CD4-positive, alpha-beta T cell treated with Interleukin-21 for 1 hour (primary cell): ENCODE measurements at places on chromosomes 7 and 10.
A peak's percentile ranks its signal among the peaks of the same experiment; 100 is the strongest.

DNA sequence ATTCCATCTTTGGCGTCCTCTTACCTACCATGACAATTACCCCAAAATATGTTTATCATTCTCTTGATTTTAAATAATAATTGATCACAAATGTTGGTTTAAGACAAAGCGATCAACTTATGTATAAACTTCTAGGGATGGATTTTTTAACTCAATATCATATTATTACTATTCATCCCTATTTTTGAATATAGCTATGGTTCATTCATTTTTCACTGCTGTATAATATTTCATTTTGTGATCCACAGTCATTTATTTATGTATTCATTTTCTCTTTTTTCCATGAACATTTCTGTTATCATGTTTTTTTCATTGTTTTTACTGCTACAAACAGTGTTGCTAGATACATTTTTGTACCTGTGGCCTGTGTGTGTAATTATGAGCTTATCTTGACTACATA lies 61.3 kb upstream of the MET start:
- DNase-seq: no peak

DNA sequence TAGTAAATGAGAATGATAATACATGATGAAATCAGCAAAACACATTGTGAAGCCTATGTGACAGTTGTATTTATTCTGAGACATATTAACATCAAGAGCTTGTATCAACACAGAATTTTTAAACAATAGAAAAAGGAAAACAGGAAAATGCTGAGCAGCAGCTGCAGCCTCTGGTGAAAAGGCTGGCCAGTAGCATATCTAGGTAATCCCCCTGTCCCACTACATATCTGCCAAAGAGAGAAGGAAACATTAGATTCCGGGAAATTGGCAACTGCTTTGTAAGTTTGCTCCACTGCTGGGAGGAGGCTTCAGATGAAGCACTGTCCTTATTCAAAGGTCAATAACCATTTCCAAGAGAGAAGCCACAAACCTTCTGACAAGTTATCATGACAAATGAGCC lies 89.4 kb downstream of the RALA start:
- no peak for DNase-seq

DNA sequence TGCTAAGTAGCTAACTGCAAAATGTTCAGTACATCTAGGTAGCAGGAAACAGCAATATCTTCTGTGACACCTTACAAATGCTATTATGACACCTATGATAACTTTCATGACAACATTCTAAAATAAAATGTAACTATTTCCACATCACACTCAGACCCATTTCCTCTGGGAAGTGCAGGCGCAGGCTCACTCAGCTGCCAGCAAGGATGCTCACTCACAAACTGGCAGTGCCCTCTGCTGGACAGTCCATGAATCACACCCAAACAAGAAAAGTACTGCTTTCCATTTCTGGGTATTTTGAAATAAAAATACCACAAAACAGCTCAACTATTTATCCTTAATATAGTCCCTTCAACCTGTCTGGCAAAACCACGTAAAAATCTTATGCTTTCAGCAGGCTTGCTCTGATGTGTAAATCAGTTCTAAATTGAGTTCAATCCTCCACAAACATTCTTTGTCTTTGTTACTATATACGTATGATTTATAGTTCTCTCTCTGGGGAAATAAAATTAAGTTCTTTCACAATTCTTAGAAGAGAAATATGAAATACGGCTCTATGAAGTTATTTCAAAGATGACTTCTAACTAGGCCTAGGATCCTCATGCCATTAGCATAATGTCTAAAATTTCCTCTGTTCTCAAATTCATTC lies 176.6 kb downstream of the PARD3 start:
- DNase-seq: peak; percentile 60

DNA sequence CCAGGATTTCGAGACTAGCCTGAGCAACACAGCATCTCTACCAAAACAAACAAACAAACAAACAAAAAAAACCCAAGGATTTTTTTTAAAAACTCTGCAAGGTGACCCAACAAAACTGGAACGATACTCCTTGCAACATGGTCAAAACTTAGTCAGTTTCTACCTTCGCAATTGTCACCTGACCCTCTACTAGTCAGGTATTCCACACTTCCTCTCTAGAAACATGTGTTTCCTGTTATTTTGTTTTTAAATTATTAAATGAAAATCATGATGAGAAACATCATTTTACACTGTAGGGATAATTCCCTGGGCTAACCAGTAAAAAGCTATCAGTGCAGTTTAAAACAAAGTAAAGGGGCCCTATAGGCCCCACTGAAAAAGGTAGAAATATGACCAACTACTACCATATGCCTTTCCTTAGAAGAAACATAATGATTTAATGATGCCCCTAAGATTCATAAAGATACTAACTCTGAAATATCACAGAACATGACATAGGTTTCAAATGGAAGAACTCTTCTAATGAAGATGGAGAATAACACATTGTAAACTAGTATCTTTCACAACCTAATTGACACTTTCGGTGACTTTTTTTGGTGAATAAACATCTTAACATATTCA lies 8.7 kb downstream of the BRAF start:
- no peak for DNase-seq

DNA sequence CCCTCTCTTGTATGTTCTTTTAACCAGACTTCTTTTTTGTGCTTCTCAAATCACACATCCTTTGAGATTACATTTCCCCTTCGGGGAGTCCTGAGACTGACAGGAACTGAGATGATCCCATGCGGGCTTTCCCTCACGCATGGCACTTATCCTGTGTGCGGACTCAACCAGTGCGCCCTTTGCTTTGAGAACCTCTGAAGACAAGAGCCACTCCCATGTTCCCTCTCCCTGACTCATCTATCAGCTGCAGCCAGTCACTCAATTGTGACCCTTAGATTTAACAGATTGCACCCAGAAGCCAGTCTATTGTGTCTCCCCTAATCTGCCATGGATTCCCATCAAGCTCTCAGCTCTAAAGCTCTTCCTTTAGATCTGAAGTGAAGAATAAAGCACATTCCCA lies 353.9 kb upstream of the MEOX2 start:
- no peak for DNase-seq

DNA sequence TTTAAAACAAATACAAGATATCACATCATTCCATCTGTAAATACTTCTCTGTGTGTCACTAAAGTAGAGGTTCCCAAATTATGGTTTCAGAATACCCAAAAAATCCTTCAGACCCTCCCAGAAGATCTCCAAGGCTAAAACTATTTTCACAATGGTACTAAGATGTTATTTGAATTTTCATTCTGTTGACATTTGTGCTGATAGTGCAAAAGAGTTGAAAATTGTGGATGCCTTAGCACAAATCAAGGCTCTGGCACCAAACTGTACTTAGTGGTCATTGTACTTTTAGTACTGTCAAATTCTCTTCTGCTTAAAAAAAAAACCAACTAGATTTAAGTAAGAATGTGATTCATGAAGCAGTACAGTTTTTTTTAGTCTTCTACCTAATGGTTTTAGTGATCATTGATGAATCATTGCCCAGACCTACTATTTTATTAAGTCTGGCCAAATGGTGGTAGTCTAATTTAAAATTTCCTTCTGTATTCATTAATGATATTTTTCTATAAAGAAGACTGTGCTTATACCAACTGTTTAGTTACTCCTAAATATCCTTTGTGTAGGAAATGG lies 50.5 kb downstream of the TPST1 start:
- DNase-seq: no peak

DNA sequence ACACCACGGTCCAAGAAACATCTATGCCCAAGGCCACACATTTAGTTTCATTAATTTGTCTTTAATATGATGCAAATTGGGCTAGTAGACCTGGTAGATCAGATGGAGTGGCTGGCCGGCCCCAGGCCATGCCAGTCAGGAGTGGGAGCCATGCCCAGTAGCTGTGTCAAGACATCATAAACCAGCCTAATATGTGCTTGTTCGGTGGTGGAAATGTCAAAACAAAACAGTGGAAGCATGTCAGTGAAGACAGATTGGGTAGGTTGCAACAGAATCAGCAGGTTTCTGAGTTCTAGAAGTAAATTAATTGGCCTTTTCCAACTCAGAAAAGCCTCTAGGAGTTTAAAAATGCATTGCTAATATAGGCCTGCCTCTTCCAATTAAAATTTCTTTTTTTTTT lies 124.7 kb downstream of the NRP1 start:
- DNase-seq: no peak

DNA sequence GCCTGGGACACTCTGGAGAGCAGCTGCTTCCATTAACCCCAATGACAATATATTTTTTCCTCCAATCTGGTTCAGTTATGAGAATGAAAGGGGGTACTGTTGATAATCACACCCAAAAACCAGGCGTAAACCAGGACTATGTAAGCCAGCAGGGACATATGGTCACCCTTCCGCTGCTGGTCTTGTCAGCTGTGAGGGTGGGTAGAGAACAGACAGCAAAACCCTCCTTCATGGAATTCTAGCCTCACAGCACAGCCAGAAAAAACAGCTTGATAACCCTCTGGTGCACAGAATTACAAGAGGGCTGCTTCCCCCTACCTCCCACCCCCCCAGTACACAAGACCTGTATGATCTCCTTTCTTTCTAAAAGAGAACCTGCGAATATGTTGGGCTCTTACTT lies 368.8 kb upstream of the ZMIZ1 start:
- no peak for DNase-seq

DNA sequence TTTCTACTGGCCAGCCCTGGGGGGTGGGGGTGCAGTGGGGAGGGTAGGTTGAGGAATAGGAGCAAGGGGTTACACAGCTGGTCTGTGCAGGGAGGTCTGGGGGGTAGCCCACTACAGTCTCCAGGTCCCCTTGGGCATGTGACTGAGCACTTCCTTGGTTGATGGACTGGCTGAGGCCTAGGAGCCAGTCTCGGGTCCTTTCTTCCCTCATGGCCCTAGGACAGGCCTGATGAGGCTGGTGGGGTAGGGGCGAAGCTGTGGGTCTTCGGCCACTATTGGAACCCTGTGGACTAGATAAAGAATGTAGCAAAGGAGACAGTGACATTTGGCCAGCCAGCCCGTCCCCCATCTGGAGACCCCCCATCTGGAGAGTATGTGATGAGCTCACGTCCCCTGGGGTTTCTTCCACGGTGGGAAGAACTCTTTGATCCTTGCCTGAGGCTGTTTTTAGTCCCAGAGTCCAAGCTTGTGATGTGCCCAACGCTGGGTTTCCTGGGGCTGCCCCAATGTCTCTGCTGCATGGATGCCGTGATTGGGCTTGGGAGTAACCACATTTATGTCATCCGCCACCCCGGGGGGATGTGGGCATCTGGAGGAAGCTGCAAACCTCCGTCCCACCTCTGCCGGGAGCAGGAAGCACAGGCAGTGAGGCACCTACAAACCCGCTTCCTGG lies 20.7 kb downstream of the FAM241B start:
- DNase-seq: peak; percentile 5

GRCh38 chr10:96720422-96721206 lies at the start of gene PIK3AP1:
TSS of gene PIK3AP1 (minus strand) at chr10:96720514. CDS start at chr10:96720394, 120 bp downstream.
- peak; percentile 54 for DNase-seq

- no peak for DNase-seq
These were observed 24.4 kb downstream of the DLG5 start for GRCh38 chr10:77902159-77902558.

GRCh38 chr10:3222068-3222467 lies 49.5 kb upstream of the PITRM1 start:
- DNase-seq: peak; percentile 9
